ENCODE measurements at places on chromosomes 5 and 9.

- DNase-seq = no peak
Observed at GRCh38 chr9:5853617-5854016, 20.7 kb upstream of the ERMP1 start.

- no peak for DNase-seq
Observed at GRCh38 chr9:2691626-2692025, 25.7 kb upstream of the KCNV2 start.

GRCh38 chr9:125479846-125480615 lies 218.4 kb downstream of the GAPVD1 start:
- no peak for DNase-seq

- no peak for DNase-seq
Observed at GRCh38 chr5:62029303-62029702, 276.7 kb upstream of the KIF2A start.

DNA sequence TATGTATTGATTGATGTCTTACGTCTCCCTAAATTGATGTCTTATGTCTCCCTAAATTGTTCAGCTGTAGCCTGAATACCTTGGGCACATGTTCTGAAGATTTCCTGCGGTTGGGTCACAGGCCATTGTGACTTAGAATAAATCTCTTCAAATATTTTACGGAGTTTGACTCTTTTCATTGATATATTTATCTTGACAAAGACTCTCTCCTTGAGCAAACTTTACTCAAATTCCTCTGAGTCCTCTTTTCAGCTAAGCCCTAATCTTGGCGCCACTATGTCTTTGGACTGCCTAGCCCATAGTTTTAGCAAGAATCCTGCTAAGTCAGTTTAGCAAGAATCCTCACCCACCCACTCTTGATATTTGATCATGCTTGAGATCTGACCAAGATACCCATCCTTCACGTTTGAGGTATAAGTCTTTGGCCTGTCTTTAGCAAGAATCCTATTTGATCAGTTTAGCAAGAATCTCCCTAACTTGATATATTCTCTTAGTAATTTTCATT lies 35.3 kb upstream of the FBXL17 start:
- DNase-seq = no peak

DNA sequence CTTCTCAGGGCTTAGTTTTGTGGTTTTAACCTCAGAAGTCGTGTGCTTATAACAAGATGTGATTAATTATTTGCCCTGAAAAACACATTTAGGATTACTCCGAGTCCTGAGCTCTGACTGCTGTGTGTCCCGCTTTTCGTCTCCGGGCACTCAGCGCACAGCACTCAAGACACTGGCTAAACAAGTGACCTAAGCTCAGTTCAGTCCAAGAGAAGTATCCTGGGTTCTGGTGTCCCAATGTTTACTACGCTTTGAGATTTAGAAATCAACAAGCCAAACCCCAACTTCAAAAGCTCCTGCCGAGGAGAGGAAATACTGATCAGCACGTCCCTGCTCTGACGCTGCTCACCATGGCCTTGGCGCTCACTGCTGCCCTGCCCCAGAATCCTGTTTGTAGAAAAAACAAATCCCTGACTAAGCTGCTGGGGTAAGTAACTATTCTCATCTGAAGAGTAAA lies 53.2 kb downstream of the IPPK start:
- no peak for DNase-seq

DNA sequence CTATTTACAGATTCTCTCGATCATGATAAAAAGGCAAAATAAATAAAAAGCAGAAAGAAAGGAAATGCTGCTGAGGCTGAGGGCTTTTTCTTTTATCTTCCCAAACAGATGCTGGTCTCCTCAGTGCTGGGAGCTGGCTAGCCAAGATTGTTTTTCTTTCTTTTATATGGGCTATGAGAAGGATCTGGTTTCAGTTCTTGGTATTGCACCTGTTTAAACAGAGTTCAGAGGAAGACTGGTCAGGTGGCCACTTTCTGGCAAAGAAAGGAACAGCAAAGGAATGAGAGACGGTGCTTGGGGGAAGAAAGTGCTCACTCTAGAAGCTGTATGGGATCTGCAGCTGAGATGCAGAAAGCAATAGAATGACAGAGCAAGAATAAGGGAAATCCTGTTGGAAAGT lies 88.9 kb downstream of the SLF1 start:
- DNase-seq = no peak

- DNase-seq = no peak
Observed at GRCh38 chr5:150263375-150263775, 26.2 kb downstream of the CAMK2A start.

- no peak for DNase-seq
Observed at GRCh38 chr9:115223471-115223870, 105.5 kb upstream of the TNC start.

DNA sequence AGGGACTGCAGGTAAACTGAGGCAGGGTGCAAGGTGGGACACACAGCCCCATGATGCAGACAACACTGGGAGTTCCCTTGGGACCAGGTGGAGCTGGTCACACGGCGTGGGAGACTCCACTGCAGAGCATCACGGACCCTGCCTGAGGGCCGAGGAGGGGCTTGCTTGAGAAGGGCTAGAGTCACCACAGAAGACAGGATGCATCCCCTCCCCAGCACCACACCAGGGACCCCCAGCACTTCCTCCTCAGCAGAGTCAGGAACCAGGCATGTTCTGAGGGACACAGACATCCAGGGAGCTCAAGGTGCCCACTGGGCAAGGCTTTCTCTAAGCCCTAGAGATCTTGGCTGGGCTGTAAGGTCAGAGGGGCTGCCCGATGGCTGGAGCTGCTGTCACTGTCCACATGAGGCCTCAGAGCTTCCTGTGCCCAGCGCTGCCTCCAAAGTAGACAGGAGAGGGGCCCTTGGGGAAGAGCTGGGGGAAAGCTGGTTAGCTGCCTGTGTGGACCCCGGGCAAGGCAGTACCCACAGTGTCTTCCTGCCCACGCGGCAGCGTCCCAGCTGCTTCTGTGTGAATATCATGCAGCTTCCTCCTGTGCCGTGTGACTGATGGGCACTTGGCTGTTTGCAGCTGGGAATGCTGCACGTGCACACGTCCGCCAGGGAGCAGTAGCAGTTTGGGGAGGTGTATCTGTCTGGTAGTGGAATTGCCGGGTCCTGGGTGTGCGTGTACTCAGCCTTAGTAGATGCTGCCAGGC lies 176.6 kb downstream of the CACNA1B start:
- no peak for DNase-seq

GRCh38 chr5:98309785-98310598 lies 463.5 kb upstream of the RGMB start:
- no peak for DNase-seq

- no peak for DNase-seq
Observed at GRCh38 chr5:96852759-96853158, 23.5 kb upstream of the ERAP2 start.

- no peak for DNase-seq
Observed at GRCh38 chr9:5536684-5537083, 26.4 kb downstream of the PDCD1LG2 start.

DNA sequence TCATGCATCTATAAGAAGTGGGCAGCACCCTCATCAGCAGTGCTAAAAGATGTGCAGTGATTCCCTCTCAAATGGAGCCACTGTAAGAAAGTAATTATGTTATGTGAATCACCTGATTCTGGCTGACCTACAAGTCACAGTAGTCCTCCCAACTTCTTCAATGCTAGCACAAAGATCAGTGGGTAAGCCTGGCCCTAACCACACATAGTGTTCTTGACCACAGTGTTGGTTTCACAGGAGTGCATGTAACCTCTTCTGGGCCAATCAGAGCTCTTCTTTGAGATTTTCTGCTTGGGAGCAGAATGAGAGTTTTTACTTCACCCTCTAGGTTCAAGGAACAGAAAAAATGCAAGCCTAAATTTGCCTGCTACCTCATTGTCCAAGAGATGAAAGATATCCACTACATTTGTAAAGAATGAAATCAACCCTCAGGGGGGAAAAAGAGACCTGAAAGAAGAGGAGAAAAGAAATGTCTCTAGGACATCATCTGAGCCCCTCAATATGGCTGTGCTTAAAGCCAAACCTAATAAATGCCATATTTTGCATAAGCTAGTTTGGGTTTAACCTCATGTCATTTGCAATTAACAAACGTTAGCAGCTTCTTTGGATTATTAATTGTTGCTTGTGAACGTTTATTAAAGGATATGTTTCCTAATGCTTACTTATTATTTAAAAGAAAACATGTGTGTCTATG lies 65.3 kb upstream of the ADRB2 start:
- no peak for DNase-seq

DNA sequence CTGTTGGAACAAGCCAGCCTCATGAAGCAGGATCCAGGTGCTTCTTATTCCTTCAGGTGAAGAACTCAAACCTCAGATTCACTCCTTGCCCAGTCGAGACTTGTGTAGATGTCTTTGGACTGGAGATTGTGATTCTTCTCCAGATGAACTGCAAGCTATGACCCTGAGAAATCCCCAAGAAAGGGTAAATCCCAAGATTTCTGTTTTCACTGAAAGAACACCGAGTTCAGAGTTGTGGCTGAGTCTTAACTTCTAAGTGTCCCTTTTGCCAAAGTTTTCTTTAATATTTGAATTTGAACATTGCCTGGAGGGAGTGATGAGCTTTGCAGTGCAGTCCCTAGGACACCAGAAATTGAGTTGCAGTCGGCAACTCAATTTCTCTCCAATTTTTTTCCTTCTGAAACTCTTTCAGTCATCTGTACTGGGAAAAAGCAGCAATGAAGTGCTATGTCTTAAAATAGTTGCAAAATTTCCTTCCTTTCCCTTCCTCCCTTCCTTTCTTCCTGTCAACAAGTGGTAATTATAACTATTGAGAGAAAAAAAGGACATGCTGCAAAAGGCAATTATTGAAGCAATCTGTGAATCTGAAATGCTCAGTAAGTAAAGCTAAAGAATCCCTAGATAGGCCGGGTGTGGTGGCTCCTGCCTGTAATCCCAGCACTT lies 56.1 kb downstream of the ANKRD55 start:
- no peak for DNase-seq

GRCh38 chr5:177233206-177233605 lies 70.3 kb downstream of the RAB24 start:
- no peak for DNase-seq

- DNase-seq = no peak
Observed at GRCh38 chr9:81621785-81622259, 67.5 kb downstream of the TLE1 start.

DNA sequence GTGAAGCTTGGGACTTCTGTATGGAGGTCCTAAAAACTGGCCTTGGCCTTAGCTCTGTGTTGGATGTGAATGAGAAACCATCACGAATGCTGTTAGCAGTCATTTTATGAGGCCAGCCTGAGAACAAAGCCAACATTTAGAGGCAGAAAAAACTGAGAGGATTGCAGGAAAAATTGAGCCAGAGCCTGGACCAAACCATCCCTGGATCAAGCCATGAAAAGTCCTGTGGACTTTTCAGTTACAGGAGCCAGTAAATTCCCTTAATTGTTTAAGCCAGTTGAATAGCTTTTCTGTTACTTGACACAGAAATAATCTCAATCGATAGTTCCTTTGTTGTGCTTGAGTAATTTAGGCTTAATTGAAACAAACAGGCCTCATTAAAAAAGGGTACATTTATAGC lies 42.6 kb upstream of the SPATA31D4 start:
- no peak for DNase-seq

DNA sequence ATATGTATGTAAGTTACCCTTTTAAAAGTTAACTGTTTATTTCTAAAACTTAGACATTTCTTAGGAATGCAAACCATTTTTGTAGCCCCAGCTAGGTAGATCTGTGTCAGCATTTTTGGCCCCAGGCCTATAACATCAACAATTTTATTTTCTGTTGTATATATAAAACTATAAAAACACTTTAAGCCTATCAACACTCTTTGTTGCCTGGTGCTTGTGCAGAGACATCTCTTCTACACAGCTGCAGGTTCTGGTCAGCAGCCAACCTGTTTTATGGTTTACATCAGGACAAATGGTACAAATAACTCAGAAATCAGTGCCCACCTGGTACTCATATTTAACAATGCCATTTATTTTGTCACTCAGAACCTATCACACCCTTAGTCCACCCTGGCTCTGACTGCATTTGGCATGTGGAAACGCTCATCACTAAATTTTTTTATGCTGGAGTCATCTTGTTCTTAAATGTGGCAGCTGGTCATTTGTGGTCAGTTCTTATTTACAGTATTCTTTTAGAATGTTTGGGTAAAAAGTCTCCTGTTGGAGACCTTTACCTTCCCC lies 173.4 kb downstream of the DNAH5 start:
- DNase-seq = no peak

DNA sequence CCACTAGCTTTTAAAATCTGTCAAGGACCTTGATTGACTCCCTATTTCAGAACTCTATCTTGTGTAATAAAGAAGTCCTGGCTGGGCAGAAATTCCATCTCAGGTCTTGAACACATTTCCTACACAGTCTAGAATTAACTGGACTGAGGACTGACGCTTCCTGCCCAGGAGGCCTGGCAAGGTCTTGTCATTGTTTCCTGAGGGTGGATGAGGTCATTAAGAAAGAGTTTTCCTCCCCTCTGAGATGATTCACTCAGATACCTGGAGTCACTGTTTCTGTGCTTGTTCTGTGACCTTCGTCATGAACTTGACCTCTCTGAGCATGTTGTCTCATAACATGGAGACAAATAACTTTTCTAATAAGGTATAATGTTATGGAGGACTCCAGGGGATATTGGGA lies 10.0 kb downstream of the MTAP start:
- no peak for DNase-seq

GRCh38 chr9:123378025-123378424 lies 22.0 kb downstream of the CRB2 start:
- DNase-seq = no peak

GRCh38 chr5:96146675-96147074 lies 185.0 kb upstream of the ELL2 start:
- no peak for DNase-seq

DNA sequence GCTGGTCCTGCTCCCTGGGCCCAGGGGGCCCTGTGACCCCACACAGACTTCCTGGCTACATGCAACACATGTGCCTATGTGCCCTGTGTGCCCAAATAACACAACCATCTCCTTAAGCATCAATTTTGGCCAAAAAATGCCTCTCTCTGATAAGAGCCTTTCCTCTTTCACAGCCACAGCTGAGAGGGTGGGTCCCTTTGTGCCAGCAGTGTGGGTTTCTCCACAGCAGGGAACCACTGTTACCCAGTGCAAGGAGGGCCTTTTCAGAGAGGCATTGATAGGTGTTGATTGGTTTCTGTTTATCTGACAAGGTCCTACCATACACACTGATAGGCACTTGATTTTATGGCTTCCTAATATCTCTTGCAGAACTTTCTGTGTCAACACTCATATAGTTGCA lies 42.7 kb downstream of the SYK start:
- DNase-seq = no peak

DNA sequence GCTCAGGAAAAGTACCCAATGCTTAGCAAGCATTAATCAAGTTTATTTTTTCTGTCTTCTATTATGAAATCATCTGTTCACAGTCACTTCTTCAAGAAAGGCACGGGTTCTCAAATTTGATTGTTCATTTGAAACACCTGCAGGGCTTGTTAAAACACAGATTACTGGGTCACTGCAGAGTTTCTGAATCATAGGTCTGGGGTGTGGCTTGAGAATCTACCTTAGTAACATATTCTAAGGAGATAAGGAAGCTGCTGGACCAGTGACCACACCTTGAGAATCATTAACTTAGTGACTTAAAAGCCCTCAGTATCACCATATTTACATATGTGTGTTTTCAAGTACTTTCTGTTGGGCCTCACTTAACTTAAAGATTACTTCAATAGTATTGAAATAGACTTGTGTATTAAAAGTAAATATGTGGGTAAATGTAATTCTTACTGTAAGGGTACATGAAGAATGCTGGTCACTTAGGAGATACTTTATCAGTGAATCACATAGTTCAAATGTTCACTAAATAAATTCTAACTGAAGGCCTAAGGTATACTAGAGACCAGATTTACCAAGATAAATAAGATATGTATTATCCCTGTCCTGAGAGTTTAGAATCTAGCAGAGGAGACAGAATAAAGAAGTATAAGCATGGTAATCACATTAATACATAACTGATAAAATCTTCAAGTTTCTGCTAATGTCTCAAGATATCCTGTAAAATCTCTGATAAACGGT lies 1342.1 kb upstream of the C9orf72 start:
- no peak for DNase-seq

Data from stimulated activated CD4-positive, alpha-beta T cell treated with anti-CD3 and anti-CD28 coated beads, Interleukin-1b, Interleukin-23, amount 100 ng/mL, for 1 hour (primary cell).